ENCODE measurements at places on chromosomes 13 and 19.
A peak's percentile ranks its signal among the peaks of the same experiment; 100 is the strongest.

DNA sequence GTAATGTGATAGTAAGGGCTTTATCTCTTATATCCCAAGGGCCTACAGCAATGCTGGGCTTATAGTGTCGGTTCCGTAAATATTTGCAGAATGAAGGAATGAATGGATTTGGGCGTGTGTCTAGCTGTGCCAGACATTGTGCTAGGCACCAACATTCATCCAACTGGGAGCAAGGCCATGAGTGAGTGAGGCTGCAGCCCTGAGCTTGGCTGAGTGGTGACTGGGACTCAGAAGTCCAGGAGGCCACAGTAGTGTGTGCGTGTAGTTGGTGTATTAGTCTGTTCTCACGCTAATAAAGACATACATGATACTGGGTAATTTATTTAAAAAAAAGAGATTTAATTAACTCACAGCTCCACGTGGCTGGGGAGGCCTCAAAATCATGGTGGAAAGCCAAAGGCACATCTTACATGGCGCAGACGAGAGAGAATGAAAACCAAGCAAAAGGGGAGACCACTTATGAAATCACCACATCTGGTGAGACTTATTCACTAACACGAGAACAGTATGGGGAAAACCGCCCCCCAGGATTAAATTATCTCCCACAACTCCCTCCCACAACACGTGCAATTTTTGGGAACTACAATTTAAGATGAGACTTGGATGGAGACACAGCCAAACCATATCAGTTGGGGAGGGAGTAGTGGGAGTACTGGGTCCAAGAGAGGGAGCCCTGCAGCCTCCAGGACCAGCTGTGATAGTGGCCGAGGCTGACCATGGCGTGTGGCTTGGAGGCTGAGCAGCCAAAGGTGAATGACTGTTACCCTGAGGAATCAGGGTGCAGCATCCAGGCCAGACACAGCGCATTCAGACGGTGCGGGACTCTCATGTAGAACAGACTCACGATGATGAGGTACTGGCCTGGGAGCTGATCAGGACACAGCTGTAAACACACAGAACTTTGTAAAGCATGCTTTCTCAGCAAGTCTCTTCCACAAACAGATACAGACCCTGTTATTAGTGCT is 104.6 kb downstream of the TEX26 start:
- H3K27ac ChIP-seq, result no peak overlapping the region
- H3K4me1 ChIP-seq, result no peaks in the 10 kb centered on the region
- no peaks in the 10 kb centered on the region for H3K27me3 ChIP-seq
- H3K4me3 ChIP-seq, result no peak overlapping the region

GRCh38 chr19:40104754-40105153 is 14.0 kb upstream of the ZNF780A start:
- H3K4me1 ChIP-seq, result no peaks in the 10 kb centered on the region
- no peaks in the 10 kb centered on the region for H3K36me3 ChIP-seq
- H3K4me3 ChIP-seq, result no peak overlapping the region
- no peaks in the 10 kb centered on the region for H3K27me3 ChIP-seq
- H3K27ac ChIP-seq, result no peak overlapping the region
- no peak for DNase-seq

DNA sequence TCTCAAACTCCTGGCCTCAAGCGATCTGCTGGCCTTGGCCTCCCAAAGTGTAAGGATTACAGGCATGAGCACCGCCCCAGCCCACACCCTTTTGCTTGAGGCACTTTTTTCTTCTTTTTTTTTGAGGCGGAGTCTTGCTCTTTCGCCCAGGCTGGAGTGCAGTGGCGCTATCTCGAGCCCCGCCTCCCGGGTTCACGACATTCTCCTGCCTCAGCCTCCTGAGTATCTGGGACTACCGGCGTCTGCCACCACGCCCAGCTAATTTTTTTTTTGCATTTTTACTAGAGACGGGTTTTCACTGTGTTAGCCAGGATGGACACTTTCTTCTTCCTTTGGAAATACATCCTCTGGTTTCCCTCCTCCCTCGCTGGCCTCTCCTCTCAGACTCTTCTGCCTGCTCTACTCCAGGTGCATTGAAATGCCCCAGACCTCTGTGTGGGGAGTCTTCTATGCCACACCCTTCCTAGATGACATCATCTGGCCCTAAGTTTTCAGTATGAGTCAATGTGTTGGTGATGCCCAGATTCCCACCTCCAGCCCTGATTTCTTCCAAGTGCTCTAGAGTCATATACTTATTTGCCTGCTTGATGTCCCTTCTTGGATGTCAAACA is 20.7 kb upstream of the TPT1 start:
- no peaks in the 10 kb centered on the region for H3K36me3 ChIP-seq
- DNase-seq, result no peak
- no peaks in the 10 kb centered on the region for H3K4me1 ChIP-seq
- H3K27me3 ChIP-seq, result no peaks in the 10 kb centered on the region
- no peak overlapping the region for H3K4me3 ChIP-seq

DNA sequence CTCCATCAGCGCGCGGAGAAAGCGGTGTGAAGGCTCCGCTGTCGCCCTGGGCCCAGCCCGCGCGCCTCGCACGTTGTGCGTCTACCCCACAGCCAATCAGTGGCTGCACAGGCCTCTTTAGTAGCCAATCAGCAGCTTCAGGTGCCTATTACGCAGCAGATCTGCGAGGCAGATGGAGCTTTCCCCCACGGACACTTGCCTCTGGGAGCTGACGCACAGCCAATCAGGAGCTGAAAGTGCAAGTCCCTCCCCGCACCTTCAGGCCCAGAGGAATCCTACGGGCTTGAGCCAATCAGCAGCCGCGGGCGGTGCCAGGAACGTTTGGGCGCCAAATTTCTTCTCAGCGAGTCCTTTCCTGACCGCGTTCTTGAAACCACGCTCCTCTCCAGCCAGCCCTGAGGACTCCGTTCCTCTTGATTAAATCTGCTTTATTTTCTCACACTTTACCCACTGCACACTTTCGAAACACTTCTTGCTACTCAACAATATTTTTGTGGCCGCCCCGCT is 39.9 kb downstream of the SIGLEC7 start:
- no peaks in the 10 kb centered on the region for H3K4me1 ChIP-seq
- H3K4me3 ChIP-seq, result no peak overlapping the region
- DNase-seq, result no peak
- H3K27ac ChIP-seq, result no peak overlapping the region
- H3K27me3 ChIP-seq, result no peaks in the 10 kb centered on the region

DNA sequence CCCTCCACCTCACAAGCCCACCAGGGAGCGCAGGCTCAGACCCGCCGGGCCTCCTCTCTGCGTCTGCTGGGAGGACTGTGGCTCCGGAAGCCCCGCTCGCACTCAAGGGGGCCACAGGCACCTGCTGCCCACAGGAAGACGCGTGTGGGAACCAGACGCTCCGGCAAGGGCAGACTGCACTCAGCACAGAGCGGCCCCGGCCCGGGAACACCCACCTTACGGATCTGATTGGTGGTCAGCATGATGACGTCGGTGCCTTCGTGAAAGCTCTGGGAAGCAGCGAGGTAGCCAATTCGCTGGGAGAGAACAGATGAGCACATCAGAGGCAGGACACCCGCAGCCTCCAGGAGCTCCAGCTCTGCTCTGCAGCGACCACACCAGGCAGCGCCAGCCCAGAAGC is 14.6 kb downstream of the AP3D1 start:
- no peaks in the 10 kb centered on the region for H3K4me1 ChIP-seq
- no peak overlapping the region for H3K4me3 ChIP-seq
- H3K27ac ChIP-seq, result no peak overlapping the region
- no peaks in the 10 kb centered on the region for H3K27me3 ChIP-seq

DNA sequence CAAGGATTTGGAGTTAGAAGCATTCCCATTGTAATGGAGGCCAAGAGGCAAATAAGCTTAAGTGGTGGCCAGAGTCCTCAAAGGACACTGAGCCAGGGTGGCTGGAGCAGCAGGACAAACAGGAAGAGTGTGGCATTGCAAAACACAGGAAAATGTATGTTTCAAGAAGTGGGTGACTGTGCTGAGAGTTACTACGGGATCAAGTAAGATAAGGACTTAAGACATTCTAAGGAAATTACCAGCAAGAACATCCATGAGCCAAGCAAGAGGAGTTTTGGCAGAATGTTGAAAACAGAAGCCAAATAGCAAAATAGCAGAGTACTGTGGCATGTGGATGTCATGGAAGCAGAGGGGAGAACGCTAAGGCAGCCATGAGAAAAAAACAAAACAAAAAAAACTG is 104.2 kb downstream of the RAP2A start:
- H3K27me3 ChIP-seq, result no peaks in the 10 kb centered on the region
- no peak overlapping the region for H3K4me3 ChIP-seq
- no peaks in the 10 kb centered on the region for H3K36me3 ChIP-seq
- no peak overlapping the region for H3K27ac ChIP-seq

DNA sequence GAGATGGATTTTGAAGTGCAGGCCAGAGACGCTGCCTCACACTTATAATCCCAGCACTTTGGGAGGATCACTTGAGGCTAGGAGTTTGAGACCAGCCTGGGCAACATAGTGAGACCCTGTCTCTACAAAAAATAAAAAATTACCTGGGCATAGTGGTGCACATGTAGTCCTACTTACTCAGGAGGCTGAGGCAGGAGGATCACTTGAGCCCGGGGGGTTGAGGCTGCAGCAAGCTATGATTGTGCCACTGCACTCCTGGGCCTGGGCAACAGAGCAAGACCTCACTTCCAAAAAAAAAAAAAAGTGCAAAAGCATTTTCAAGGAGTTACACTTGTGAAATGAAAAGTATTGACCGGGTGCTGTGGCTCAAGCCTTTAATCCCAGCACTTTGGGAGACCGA is 27.6 kb upstream of the FBXO17 start:
- H3K4me1 ChIP-seq, result no peaks in the 10 kb centered on the region
- H3K36me3 ChIP-seq, result no peaks in the 10 kb centered on the region
- no peak overlapping the region for H3K27ac ChIP-seq
- no peak overlapping the region for H3K4me3 ChIP-seq
- DNase-seq, result no peak
- no peaks in the 10 kb centered on the region for H3K27me3 ChIP-seq

DNA sequence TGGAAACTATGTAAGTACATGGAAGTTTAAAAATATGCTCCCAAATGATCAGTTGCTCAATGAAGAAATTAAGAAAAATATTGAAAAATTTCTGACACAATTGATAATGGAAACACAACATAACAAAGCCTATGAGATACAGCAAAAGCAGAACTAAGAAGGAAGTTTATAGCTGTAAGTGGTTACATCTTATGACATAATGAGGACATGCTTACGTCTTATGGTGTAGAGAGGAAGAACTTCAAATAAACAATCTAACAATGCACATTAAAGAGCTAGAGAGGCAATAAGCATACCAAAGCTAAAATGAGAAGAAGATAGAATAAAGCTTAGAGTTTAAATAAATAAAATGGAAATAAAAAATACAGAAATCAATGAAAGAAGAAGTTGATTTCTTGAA is 50.0 kb upstream of the CEACAM21 start:
- no peaks in the 10 kb centered on the region for H3K36me3 ChIP-seq
- no peaks in the 10 kb centered on the region for H3K27me3 ChIP-seq
- H3K4me1 ChIP-seq, result no peaks in the 10 kb centered on the region

DNA sequence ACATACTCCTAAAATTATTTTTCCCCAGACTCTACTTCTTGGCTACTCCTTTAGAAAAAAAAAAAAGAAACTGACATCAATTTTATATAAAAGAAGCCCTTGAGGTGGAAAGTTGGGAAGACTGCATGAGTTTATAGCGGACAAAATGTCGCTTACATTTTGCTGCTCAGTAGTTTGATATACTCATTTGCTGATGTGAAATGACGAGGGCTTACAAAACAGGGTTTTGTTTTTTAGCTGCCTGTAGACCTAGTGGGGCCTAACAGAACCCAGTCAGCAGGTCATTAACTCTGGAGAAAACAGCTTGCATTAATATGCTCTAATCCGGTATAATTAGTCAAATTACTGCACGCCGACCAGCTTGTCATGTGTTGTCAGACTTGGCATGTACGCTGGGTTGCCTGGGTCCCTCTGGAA is 37.6 kb upstream of the MAB21L1 start:
- no peak overlapping the region for H3K27ac ChIP-seq
- DNase-seq, result no peak
- H3K4me3 ChIP-seq, result no peak overlapping the region
- H3K27me3 ChIP-seq, result no peaks in the 10 kb centered on the region
- H3K36me3 ChIP-seq, result no peaks in the 10 kb centered on the region

GRCh38 chr13:46606970-46607369 is 54.0 kb downstream of the LRCH1 start:
- H3K4me1 ChIP-seq, result no peaks in the 10 kb centered on the region
- no peak for DNase-seq
- H3K27ac ChIP-seq, result peak overlapping the region; percentile 58
- no peaks in the 10 kb centered on the region for H3K27me3 ChIP-seq

DNA sequence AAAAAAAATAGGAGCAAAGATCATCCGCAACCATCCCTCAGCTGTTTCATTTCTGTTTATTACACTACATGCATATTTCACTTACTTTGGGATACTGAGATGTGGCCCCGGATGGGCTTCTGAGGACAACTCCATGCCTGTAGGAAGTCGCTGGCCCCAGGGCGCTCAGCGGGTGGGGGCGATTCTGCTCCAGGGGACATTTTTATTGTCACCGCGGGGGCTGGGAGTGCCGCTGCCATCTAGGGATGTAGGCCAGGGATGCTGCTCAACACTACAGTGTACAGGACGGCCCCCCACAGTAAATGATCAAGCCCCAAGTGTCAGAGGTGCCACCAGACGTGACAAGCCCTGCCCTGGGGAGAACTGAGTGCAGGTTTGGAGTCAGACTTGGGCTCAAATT is 6.4 kb upstream of the BST2 start:
- H3K27ac ChIP-seq, result no peak overlapping the region
- H3K27me3 ChIP-seq, result no peaks in the 10 kb centered on the region
- H3K36me3 ChIP-seq, result no peaks in the 10 kb centered on the region
- no peak for DNase-seq
- no peak overlapping the region for H3K4me3 ChIP-seq
- no peaks in the 10 kb centered on the region for H3K4me1 ChIP-seq

DNA sequence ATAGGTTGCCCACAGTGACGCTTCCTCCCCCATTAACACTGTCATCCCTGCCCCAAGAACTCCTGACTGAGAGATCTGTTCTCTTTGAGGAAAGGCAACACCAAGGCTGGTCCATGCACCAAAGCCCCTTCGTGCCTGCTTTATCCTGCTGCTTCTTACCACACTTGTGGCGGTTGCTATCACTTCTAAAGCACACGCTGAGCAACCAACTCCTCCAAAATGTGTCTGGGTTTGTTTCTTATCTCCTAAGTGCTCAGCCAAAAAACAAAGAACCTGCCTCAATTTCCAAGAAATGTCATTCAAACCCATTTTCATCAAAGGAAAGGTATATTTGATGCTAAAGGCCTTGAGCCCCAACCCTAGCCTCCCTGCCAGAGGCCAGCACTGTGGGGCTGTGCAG is 14.6 kb downstream of the ATP7B start:
- H3K27me3 ChIP-seq, result no peaks in the 10 kb centered on the region
- no peak for DNase-seq
- H3K4me1 ChIP-seq, result no peaks in the 10 kb centered on the region
- no peak overlapping the region for H3K4me3 ChIP-seq
- no peak overlapping the region for H3K27ac ChIP-seq
- H3K36me3 ChIP-seq, result no peaks in the 10 kb centered on the region

All from breast epithelium (tissue), 4 donors.